Right renal pelvis (tissue), 4 donors: ENCODE measurements at places on chromosomes 5 and 9.

GRCh38 chr5:189976-190365 lies 1.3 kb upstream of the LRRC14B start:
- DNase-seq, result no peak

DNA sequence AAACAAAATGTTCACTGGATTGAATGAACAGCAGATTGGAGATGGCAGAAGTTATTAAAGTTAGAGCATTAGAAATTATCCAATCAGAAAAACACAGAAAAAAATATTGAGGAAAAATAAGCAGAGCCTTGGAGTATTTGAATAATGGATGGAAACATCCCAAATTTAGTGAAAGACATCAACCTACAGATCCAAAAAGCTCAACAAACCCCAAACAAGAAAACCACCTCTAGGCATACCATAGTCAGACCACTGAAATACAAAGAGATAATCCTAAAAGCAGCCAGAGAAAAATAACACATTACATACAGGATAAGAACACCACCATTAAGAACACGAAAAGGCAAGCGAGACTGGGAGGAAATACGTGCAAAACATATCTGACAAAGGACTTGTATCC lies 5.2 kb downstream of the INIP start:
- no peak for DNase-seq

- DNase-seq, result no peak
These were observed 27.5 kb downstream of the PIP5K1B start for GRCh38 chr9:68732405-68733020.

GRCh38 chr5:68793074-68793473 lies 300.7 kb upstream of the SLC30A5 start:
- DNase-seq, result no peak

- DNase-seq, result no peak
These were observed 200.4 kb downstream of the CACNA1B start for GRCh38 chr9:138077898-138078540.

DNA sequence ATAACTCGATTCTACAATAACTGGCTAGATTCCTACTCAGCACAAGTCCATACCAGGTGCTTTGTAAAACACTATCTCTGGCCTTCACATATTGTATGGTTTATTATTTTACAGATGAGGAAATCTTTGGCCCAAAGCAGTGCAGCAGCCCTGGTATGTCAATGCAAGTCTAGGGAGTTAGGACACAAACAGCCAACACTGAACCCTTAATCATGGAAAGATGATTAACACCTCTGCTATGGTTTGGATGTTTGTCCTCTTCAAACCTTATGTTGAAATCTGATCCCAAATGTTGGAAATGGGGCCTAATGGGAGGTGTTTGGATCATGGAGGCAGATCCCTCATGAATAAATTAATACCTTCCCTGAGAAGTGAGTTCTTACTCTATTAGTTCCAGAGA lies 76.6 kb downstream of the MAPKAP1 start:
- DNase-seq, result no peak

DNA sequence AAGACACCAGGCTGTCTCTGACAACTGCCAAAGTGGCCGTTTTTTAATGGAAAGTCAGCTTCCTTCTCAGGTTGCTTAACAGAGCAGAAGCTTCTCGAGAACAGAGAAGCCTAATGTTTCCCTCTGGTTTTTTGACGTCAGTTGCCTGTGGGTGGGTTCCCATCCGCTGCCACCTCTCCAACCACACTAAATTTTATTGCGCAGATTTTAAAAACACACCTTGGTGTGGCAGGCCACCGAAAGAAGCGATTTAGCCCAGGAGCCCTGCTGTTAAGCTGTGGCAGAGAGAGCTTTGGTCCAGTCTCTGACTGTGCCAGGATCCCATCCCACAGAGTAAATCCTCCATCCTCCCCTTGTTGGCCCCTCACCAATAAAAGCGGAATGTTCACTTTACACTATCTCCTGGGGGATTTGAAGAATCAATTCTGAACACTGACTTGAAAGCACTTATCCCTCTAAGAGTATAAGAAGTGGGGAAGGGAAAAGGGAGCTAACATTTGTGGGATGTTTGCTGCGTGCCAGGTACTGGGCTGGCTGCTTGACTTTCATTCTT lies 181.6 kb downstream of the AOPEP start:
- no peak for DNase-seq

GRCh38 chr9:84493284-84493947 lies 152.9 kb upstream of the SLC28A3 start:
- DNase-seq, result no peak

- no peak for DNase-seq
These were observed 101.8 kb upstream of the TAF11L2 start for GRCh38 chr5:17396247-17396646.

DNA sequence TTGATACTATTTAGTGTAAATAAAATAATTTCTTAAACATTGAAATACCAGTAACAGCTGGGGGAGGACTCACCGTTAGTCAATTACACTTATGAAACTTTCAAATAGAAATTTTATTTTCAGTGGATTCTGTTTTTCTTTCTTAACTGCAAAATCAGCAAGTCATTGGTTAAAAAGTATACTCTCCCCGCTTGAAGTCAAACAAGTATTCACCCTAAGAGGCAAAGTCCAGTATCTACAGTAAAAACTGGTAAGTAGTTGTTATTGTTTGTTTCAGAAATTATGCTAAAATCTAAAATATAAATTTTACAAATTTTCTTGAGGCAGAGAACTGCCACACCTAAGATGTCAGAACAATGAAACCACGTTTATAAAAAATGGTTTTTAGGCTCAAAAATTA lies 22.4 kb downstream of the NREP start:
- no peak for DNase-seq

- DNase-seq, result no peak
These were observed 1306.3 kb upstream of the ACO1 start for GRCh38 chr9:31078175-31078574.

GRCh38 chr5:35016174-35017051 lies 31.3 kb downstream of the AGXT2 start:
- DNase-seq, result no peak

- DNase-seq, result no peak
These were observed 4.1 kb downstream of the GALNT10 start for GRCh38 chr5:154194345-154195329.

DNA sequence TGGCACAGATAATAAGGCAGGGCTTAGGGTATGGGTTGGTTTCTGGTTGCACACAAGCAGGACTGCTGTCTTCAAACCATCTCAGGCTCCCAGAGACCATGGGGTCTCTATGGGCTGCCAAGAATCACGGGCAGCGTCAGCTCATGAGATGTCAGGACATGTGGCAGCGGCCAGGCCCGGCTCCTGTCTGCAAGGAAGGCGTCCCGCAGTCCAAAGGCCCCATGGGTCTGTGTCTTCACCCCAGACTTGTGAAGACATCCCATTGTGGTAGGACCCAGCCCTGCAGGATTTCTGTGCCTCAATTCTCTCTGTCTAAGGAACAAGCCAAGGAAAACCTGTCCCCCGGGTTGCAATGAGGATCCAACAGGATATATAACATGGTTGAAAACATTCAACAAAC lies 32.6 kb downstream of the IPPK start:
- DNase-seq, result no peak

DNA sequence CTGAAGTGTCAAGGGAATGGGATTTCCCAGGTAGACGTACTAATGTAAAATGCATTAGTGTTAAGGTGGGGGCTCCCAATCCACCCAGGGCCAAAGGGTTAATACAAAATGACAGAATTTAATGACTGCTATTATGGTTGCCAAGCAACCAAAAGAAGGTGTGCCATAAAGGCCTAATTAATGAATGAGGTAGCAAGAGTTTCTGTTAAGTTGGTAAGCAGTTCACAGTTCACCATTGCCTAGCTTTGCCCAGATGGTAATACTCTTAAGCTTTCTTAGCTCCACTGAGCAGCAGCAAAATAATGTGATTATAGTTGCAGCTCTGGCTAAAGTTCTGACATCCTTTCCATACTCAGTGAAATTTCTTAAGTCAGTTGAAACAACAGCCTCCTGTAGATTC lies 211.7 kb downstream of the DENND1A start:
- DNase-seq, result no peak

DNA sequence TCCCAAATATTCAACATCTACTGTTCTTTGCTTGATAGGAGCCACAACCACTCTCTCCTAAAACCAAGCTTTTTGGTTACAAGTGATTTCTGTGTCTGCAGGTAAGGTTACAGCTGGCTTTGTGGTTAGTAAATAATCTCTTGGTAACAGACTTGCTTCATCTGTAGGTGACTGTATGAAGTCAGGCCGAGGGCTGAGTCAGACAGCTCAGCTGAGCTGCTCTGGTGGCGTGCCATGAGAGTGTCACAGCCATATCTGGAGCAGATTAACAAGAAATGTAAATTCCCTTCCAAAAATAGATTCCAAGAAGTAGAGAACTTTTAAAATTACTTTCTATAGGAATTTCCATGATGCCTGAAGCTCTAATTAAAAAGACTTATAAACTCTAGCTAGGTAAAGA lies 23.7 kb upstream of the TAS2R1 start:
- no peak for DNase-seq

- no peak for DNase-seq
These were observed 619.1 kb downstream of the CCDC171 start for GRCh38 chr9:16171911-16172310.

DNA sequence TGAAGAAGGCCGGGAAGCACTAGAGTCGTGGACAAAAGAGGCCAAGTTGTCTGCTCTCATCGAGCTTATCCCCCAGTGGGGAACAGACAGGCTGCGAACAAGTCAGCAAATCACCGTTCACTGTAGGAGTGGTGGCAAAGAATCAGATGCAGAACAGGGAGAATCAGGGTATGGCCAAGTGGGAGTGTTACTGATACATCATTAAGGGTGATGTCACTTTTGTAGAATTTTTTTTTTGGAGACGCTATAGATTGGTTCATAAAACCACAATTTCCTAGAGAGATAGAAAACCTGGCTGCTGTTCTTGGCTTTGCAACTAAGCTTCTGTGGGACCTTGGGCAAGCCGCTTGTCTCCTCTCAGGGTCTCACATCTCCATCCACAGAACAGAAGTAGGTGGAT lies 21.3 kb downstream of the SPRY4 start:
- no peak for DNase-seq

- no peak for DNase-seq
These were observed 213.7 kb downstream of the TLR4 start for GRCh38 chr9:117917873-117918272.

GRCh38 chr5:170113522-170113900 lies 7.8 kb downstream of the FOXI1 start:
- DNase-seq, result no peak

- peak; percentile 49 for DNase-seq
These were observed 19.0 kb downstream of the NEURL1B start for GRCh38 chr5:172659909-172660628.

- DNase-seq, result peak; percentile 8
These were observed 36.1 kb downstream of the CAAP1 start for GRCh38 chr9:26856413-26857032.

GRCh38 chr9:89036383-89036782 lies 45.1 kb downstream of the S1PR3 start:
- no peak for DNase-seq

DNA sequence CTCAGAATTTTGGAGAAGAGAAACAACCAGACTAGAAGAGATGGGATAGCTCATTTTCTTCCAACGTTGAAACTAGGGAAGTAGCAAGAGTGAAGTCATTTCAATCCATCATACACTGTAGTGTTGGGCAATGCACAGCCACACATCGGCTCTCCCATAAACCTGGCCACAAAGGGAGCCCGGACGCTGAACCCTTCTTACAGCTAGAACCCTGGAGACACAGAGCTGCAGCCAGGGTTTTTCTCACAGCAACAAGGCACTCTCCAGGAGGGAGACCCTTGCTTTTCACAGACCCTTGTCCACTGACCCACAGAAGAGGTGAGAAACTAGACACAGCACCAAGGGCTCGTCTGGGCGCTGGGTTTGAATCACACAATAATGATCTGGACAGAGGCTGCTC lies 101.4 kb upstream of the FSTL4 start:
- DNase-seq, result no peak

DNA sequence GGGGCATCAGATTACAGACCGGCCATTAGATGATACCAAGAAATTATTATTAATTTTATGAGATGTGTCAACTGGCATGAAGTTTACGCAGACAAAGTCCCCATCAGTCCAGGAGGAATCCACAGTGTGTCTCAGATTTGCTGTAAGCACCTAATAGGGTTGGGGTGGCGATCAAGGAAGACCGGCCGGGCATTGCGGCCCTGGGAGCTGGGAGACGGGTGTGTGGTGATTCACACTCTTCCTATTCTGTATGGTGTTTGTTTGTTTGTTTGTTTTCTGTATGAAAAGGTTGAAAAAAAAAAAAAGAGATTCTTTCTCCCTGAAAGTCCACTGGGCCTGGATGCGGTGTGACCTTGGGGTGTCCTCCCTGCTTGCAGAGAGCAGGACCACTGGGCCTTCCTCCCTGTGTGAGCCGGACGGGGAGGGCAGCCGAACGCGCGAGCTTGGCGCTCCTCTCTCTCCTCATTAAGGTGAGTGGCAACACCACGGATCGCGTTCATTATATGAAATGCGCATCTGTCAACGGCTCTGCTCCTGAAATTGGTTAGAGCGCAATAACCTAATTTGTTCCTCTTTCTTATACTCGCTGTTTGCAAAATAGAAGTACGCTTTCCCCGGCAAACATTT lies 15.1 kb downstream of the RASGEF1C start:
- DNase-seq, result no peak

DNA sequence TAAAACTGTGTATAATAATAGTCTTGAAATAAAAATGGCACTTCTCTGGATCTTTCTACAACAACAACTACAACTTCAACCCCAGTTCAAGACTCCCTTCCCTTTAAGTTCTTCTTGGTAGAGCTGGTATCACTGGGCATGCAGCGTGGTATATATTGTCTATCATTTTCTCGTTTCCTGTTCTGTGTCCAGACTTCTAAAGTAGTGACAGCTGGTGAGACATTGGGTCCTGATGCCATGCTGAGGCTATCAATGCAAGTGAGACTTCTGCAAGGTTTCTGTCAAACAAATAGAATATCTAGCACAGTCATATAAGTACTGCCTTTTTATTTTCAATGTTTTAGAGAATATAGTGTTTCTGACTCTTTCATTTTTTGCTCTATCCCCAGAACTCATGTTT lies 123.0 kb upstream of the GRIN3A start:
- DNase-seq, result no peak

DNA sequence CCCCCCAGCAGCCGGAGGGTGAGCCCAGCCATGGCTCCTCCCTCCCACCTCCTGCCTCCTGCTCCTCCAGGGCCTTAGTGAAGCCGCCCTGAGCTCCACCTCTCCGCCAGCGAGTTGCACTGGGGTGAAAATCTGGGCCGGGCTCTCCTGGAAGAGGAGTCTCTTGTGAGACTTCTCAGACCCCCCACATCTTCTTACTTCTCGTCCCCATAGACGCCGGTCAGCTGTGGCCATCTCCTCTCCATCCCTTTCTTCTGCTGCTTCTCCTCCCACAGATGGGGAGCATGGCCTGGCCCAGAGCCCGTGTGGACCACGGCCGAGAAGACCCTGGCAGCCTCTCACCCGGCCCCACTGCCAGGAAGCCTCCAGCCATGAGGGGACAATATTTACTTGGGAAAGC lies 17.3 kb downstream of the OLFM1 start:
- DNase-seq, result no peak

- no peak for DNase-seq
These were observed 13.1 kb downstream of the NACC2 start for GRCh38 chr9:136081826-136082495.

DNA sequence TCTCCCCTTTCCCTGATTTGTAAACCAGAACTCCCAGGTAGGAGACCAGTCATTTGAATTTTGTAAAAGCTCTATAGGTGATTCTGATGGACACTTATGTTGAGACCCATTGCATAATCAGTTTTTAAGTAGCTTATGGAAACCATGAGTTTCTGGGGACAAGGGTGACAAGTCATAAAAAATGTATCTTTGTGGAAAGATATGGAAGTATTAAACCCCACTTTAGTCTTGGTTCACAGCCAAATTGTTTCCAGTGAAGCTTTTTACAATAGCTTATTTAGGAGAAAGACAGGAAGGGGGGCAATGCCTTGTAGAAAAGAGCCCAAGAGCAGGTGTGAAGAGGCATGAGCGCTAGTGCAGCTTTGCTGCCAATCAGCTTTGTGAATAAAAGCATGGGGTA lies 453 bp upstream of the CCL28 start:
- no peak for DNase-seq
